ENCODE measurements at places on chromosomes 12 and 14. TPM values are rescaled to one million over a fixed set of nuclear protein-coding genes. Genes with fewer than 3 reads are reported as not detected.

RIC8B gene
- 12.7 TPM for total RNA-seq

PRH1 gene
- 13.8 TPM for total RNA-seq

FOXG1 gene
- total RNA-seq = not detected

TAS2R7 gene
- not detected for total RNA-seq

PLEK2 gene
- total RNA-seq = 41.7 TPM

DTX1 gene
- 2.3 TPM for total RNA-seq

IL22 gene
- total RNA-seq = not detected

GRCh38 chr12:26032719-26033241 is 74.3 kb downstream of the RASSF8 start:
- no peak for DNase-seq

- no peak for DNase-seq
Observed at GRCh38 chr12:58883576-58884334, 36.5 kb downstream of the LRIG3 start.

- peak; percentile 72 for DNase-seq
Observed at GRCh38 chr12:62813031-62813829, 121.7 kb downstream of the PPM1H start.

- DNase-seq = no peak
Observed at GRCh38 chr12:28374556-28374955, 184.3 kb downstream of the CCDC91 start.

DNA sequence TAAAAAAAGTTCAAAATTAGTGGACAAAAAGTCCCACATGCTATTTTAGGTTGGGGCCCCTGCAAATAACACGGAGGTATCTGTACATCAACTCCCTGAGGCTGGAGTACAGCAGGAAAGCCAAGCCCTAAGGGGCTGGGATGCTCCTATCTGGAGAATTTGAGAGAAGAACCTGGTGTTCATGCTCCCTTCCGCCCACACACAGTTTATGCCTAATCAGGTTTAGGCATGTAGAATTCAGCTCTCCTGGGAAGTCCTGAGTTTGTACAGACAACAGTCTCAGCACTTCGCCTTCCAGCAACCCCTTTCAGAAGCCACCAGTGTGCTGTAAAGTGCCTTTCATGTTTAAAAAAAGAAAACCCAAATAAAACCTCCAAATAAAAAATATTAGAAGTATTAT is 237.3 kb upstream of the GRIP1 start:
- DNase-seq = no peak

- no peak for DNase-seq
Observed at GRCh38 chr12:15472036-15472435, 149.7 kb downstream of the PTPRO start.

DNA sequence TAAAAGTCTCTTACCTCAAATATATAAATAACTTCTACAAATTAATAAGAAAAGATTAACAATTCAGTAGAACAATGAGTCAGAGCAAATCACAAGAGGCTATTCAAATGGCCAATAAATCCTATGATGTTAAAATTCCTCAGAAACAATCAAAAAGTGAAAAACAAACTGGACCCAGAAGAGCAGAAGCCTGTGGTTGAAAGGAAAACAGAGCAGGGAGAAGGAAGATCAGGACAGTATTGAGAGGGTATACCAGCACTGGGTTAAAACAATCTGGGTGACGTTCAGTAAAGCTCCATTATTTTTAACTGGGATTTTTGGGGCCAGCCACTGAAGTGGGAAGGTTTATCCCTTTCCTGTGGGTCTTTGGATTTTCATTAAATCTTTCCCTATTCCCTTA is 39.7 kb upstream of the PCED1B start:
- no peak for DNase-seq

- no peak for DNase-seq
Observed at GRCh38 chr12:6539707-6540134, 5.4 kb downstream of the GAPDH start.

DNA sequence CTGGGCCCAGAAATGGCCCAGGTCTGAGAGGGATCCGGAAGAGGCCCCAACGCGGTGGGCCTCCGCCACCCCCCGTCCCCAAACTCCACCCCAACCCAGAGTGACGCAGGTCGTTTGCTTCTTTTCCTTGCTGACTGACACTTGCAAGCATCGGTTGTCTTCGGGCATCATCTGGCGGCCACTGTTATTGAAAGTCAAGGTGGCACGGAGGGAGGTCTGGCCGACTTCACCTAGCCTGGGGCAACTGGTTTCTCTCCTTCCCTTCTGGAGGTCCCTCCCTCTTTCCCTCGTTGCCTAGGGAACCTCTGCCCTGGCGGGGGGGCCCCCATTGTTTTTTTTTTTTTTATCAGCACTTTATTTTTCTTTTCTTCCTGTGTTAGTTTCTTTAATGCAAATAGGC is 241.8 kb downstream of the ALG10 start:
- DNase-seq = no peak

DNA sequence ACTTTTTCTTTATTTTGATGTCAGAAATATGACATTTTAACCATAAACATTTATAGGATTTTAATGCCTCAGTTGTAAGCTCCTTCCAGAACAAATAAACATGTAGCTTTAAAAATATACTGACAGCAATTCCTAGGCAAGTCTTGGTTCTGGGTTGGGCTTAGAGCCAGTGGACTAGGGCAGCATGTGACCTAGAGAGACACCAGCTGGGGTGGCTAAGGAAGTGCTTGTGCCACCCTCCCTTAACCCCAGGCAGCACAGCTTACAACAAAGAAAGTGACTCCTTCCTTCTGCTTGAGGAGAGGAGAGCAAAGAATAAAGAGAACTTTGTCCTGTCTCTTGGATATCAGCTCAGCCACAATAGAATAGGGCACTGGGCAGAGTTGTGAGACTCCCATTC is 61.6 kb upstream of the KTN1 start:
- no peak for DNase-seq

DNA sequence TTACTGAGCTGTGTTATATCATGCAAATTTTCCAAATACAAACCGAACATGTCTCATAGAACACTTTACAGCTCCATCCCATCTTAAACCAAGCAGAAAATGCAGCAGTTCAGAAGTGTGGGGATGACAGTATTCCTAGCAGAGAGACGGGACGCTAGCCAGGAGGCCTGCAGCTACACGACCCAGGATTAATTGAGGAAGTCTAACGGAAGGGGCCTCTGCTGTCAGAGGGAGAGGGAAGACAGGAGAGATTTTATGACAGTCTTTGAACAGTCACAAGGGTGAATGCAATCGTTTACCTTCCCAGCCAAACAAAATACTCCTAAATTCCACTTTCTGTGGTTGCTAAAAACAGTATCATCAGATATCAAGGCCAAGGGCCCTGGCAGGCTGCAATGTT is 261.9 kb downstream of the TMEM132D start:
- no peak for DNase-seq

GRCh38 chr12:115749071-115749841 is 528.2 kb downstream of the MED13L start:
- no peak for DNase-seq

DNA sequence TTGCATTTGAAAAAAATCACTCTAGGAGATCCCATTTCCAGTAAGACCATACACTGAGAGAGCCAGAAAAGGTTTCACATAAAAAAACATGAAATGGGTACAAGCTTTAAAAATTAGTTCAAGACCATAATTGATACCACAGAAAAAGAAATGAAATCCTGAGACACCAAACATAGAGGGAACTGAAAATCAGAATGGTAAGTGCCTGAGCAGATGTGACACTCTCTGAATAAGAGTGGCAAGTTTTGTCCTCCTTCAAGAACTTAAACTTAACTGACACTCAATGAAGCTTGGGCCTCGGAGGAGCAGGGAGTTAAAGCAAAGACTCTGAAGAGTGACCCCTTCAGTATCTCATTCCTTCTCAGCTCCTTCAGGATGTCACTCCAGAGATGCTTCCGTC is 23.2 kb upstream of the PTGDR start:
- DNase-seq = no peak

DNA sequence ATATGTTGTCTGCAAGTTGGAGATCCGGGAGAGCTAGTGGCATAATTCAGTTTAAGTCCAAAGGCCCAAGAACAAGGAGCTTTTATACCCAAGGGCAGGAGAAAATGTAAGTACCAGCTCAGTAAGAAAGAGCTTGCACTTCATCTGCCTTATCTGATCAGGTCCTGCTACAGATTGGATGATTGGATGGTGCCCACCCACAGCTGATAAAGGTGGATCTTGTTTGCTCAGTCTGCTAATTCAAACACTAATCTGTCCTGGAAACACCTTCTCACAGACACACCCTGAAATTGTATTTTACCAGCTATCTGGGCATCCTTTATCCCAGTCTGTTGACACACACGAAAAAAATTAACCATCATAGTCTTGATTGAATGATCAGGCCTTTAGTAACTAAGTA is 230.7 kb upstream of the SLC16A7 start:
- no peak for DNase-seq

DNA sequence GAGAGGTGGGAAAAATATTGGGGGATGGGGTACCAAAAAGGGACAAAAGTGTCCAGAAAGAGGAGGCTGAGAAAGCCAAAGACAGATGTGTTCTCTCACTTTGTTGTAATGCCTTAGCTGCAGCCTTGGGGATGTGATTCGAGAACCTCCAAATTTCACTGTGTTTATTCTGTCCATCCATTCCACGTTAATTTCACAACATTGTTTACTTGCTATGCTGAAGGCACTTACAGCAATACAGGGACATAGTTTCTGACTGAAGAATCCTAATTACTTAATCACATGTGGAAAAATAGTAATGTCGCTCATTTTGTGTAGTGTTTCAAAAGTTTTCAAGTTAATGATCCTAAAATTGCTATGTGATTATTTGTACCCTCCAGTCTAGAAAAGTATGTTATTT is 146.2 kb upstream of the SLC38A2 start:
- no peak for DNase-seq

DNA sequence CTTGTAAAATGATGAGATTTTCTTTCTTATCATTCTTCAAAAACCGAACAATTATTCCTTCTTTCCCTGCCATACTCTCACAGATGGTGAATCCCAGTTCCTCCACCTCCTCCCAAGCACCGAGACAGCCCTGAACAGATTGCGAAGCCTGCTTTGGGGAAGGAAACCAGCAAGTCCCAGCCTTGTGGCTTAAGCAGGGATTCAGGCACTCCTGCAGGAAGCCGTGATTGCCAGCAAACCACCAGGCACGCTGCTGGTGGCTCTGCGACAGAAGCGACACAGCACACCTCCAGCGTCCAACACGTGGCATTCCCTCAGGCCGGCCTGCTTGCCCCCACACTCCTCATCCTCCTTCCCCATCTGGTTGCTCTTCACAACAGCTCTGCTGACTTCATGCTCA is 237.7 kb downstream of the GXYLT1 start:
- DNase-seq = no peak

DNA sequence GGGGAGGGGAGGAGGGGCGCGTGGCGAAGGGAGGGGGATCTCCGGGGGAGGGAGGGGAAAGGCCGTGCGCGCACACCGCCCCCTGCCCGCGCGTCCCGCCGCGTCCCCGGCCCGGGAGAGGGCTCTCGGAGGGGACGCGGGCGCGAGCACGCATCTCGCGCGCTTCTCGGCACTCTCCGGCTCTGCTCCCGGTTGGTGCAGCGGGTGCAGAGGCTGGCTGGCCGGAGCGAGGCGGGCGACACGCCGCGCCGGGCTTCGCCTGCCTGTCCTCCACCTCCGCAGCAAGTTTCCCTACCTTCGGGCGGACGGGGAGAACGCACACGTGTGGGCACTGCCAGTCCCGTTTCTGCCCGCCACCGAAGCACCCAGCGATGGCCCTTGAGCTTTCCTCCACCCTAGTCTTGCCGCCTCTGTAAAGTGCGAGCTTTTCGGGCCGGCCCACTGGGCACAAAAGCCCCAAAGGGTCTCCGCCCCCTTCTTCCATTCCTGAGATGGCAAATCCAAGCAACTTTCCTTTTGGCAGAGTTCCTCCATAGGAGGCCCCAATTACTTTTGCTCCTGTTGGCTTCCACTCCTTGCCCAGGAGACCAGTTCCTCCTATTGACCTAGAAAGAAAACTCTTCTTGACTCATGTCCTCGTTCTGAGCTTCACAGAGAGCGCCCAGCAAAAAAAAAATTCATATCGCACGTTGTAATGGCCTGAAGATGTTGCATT is 363 bp upstream of the CSAD start:
- DNase-seq = peak; percentile 78

DNA sequence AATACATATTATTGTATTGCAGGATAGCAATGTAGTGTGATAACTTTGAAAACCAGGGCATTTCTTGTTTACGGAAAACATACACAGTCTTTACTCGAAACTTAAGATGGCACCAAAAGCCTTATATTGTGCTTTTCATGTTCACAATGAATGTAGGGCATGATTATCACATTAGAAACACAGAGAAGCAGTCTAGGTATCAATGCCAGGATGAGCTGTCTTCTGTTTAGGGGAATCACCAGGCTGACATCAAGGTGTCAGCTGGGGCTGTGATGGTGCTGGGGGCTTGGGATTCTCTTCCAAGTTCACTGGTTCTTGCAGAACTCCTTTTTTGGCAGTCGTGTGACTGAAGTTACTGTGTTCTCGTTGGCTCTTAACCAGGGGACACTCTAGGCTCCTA is 1067.3 kb downstream of the FLRT2 start:
- DNase-seq = no peak

- DNase-seq = no peak
Observed at GRCh38 chr12:28489246-28489645, 299.0 kb downstream of the CCDC91 start.

DNA sequence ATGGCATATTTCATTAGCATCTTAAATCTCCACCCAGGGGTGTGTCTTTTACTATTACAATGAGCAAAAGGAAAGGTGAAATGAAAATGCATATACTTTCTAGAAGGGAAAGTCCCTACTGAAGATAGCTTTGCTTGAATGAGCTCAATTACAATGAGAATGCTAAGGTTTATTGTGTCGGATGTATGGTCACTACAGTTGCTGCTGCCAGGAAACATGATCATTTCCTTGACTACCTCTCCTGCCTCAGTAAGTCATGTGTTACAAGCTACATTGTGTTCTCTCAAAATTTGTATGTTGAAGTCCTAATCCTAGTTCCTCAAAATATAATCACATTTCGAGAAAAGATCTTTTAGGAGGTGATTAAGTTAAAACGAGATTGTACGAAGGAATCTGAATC is 322.2 kb downstream of the MDGA2 start:
- DNase-seq = no peak

DNA sequence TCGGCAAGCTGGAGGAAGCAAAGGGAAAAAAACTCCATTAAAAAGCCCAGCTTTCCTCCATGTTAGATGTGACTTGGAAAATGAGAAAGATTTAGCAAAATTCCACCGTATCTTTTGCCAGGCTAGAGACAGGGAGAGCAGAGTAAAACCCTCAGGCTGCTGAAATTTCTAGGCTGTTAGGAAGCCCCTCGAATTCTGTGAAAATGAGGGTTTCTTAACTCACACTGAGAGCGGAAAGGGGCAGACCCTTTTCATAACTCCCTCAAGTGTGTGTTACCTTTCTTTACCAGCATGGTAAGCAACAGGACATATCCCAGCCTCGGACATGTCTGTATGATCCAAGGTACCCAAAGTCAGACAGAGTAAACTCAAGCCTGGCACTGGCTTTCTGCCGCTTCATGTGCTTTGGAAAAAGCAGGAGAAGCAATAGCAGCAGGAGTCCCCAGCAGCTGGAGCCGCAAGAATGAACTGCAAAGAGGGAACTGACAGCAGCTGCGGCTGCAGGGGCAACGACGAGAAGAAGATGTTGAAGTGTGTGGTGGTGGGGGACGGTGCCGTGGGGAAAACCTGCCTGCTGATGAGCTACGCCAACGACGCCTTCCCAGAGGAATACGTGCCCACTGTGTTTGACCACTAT is at the start of gene RHOJ:
Gene RHOJ, plus strand, starts transcription at position 37 of the 637 bp plus-strand sequence. Its CDS starts 427 bp downstream, at position 464.
- peak; percentile 8 for DNase-seq

GRCh38 chr14:36553656-36554260 is 28.7 kb downstream of the NKX2-8 start:
- peak; percentile 13 for DNase-seq

Measured in left colon (tissue), 2 donors.